ENCODE measurements at places on chromosomes 1 and 21.

DNA sequence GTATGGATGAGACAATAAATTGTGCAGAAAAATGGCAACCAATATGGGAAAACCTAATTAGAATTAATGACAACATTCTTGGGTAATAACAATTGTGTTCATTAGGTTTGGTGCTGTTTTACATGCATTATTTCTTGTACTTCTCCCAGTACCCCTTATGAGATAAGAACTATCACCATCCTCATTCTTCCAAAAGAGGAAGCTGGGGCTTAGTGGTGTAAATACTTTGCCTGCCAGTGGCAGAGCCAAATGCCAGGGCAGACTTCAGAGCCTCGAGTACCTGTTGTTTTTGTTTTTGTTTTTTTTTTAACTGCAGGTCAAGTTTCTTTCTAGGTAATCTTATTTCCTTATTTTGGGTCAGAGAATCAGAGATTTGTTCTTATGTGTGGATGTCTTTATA is 206.4 kb downstream of the RHOU start:
- DNase-seq = no peak

- DNase-seq = no peak
These were observed 47.1 kb upstream of the CITED4 start for GRCh38 chr1:40909281-40909680.

- DNase-seq = no peak
These were observed 4.8 kb downstream of the ENO1 start for GRCh38 chr1:8873506-8874229.

DNA sequence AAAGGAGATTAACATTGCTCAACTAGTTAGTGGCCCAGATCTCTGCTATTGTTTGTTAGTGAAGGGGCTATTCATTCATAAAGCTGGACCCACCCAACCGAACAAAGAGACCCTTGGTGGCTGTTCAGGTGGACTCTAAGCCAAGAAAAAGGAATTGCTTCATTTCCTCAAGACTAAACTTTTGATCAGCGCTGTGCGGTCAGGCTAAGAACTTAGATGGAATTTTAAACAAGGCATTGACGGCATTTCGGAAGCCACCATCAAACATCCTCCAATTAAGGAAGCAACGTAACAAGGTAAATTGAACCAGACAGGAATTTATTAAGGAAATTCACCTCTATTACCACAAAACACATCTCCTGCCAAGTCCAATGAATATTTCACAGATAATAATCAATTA is 19.9 kb upstream of the SHCBP1L start:
- DNase-seq = no peak

DNA sequence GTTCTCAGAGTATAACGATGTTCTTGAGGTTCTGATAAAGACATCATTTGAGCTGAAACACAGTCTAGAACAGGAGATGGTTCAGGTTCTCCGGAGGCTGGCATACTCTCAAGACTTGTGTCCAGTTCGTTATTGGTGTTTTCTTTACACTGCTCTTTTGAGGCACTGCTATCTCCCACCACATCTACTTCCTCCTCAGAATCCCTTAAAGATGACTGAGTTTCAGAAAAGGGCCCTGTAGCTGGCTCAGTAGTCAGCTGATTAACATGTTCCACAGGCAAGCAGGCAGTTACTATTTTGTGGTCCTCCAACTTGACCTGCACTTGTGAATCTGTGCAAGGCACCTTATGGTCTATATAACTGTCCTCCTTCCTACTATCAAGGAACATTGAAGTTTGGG is 50.2 kb downstream of the ZZZ3 start:
- DNase-seq = no peak
